ENCODE measurements at places on chromosomes 13 and 19.

GRCh38 chr19:38990949-38991697 lies 15.6 kb upstream of the FBXO17 start:
- no peak for DNase-seq

GRCh38 chr19:48629599-48630295 lies 7.4 kb downstream of the DBP start:
- peak; percentile 75 for DNase-seq

DNA sequence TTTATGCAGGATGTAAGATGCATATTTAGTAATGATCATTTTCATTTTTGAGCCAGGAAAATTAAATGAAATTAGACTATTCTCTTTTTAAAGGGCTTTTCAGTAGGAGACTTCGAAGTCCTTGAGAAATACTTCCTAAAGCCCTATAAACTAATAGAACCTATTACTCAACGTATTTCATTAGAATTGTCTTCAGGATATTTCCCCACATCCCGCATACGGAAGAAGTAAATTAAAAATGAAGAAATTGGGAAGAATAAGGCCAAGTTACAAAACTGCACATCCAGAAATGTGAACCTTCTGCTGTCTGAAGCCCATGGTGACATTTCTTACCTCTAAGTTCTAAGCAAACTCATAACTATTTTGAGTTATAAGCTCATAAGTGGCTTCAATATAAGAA lies 66.5 kb downstream of the RXFP2 start:
- no peak for DNase-seq

- DNase-seq: no peak
Observed at GRCh38 chr13:47932950-47933923, 67.8 kb downstream of the SUCLA2 start.

GRCh38 chr19:33737681-33738371 lies 58.8 kb upstream of the KCTD15 start:
- no peak for DNase-seq

DNA sequence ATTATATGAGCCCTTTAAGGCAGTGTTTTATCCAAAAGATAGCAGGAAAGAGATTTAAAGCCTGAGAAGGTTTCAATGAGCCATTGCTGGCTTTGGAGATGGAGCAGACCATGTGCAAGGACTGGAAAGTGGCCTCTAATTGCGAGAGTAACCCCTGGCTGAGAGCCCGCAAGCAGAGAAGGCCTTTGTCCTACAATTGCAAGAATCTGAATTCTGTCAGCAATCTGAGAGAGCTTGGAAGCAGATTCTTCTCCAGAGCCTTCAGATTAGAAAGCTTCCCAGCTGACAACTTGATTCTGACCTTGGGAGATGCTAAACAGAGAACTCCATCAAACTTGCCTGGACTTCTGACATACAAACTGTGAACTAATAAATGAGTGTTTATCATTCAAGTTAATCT lies 528.7 kb upstream of the KLF12 start:
- DNase-seq: no peak

DNA sequence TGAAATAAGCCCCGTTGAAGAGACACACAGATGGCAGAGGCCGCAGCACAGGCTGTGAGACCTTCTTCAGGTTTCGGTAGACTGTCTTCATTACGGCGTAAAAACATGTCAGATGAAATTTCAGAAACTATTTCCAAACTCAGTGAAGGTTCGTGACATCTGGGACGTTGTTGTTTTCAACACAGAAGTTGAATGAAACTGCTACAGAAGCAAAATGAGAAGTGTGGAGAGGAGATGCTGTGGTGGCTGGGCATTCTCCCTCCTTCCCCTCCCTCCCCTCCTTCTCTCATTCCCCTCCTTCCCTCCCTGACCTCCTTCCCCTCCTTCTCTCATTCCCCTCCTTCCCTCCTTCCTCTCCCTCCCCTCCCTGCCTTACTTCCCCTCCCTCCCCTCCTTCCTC lies 113.6 kb downstream of the ATP11A start:
- DNase-seq: no peak

GRCh38 chr13:40197936-40198595 lies 468.4 kb downstream of the FOXO1 start:
- no peak for DNase-seq

GRCh38 chr13:108895220-108895704 lies 265.9 kb downstream of the MYO16 start:
- no peak for DNase-seq

- DNase-seq: peak; percentile 81
Observed at GRCh38 chr19:33771384-33772101, 25.1 kb upstream of the KCTD15 start.

DNA sequence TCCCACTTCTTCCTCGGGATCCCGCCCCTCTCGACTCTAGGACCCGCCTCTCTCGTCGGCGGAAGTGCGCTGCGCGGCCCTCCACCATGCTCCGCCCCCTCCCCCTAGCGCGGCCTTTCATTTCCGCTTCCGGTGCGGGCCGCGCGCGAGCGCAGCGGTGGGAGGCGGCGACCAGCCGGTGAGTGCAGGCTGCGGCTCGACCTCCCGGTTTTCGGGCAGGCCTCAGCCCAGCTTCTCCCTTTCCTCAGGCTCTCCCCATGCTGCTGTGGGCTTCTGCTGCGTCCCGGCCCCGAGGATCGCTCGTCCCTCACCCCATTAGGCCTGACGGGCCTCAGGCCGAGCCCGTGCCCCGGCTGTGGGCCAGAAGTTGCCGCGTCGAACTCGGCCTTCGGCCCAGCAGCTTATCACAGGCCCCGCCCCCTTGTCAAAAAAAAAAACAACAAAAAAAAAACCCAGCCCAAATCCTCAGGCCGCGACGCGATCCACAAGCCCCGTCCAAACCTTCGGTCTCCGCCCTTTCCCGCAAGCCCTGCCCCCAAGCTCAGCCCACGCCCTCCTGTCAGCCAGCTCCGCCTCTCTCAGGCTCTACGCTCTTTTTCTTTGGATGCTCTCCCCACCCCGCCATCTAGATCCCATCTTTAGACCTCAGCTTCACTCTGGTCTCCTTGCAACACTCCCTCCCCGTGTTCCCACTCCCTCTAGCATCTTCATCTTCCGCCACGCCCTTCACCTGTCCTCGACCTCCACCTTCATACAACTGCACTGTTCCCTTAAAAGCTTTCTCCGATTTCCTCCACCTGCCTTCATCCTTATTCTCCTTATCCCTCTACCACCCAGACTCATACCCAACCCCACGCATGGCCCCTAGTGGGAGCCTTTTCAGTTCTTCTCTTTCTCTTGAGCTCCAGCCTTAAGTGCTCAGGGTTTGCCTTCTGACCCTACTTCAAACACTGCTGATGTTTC lies at the start of gene CLASRP:
CLASRP (plus strand) TSS at position 115 of the 963 bp plus-strand sequence. CDS start 1,168 bp downstream, outside the sequence.
- DNase-seq: peak; percentile 90

DNA sequence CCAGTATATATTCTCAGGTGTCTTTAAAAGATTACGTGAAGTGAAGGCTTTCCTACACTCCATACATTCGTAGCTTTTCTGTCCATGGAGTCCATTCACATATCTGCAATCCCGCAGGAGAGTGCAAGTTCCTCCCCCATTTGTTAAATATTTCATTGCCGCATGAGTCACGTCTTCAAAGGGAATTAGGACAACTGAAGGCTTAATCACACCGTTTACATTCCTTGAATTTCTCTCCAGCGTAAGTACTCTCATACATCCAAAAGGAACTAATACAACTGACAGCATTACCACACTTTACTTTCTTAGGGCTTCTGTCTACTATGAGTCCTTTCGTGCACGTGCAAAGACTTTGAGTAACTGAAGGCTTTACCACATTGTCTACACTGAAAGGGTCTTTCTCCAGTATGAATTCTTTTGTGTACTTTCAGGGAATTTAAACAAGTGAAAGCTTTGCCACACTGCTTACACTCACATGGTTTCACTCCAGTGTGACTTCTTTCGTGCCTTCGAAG lies 29.0 kb upstream of the ZNF564 start:
- DNase-seq: no peak

DNA sequence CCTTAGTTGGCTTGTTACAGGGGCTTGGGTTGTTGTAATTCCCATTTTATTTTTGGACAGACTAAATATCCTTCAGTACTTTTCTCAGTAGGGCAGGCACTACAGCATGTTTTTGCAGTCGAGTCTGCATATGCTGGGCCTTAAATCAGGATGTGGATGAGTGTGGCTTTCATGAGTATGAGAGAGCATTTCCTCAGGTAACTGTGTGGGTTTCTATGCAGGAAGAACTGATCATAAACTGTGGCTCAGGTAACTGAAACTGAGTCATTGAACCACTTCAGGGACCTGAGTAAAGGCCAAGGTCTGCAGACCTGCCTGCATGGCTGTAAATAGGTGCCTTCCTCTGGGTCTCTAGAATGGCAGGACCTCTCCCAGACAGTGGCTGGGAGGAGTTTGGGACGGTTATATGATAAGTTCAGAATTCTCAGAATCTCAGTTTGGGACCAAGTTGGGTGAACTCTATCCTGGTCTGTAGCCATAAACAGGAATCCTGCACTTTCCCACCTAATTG lies 112.1 kb downstream of the ZNF737 start:
- no peak for DNase-seq

- no peak for DNase-seq
Observed at GRCh38 chr13:101970341-101970740, 431.5 kb downstream of the FGF14 start.
